ENCODE measurements at places on chromosomes 12 and 14.

DNA sequence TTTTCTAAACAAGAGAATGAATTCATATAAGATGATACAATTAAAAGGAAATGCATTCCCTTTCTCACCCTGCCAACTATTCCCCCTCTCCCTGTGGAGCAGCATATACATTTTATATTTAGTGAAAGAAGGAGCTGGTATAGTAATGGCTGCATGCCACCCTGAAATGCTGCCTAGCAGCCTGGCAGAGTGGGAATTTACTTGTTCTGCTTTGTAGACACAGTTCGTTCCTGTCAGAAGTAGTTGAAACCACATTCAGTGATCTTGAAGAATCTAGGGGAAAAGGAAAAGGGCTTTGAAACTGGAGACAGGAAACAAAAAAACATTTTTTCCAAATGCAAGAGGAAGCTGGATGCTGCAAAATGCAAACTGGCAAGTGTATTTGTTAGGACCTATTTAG, 176.0 kb upstream of the PLEKHA5 start:
- DNase-seq: no peak

DNA sequence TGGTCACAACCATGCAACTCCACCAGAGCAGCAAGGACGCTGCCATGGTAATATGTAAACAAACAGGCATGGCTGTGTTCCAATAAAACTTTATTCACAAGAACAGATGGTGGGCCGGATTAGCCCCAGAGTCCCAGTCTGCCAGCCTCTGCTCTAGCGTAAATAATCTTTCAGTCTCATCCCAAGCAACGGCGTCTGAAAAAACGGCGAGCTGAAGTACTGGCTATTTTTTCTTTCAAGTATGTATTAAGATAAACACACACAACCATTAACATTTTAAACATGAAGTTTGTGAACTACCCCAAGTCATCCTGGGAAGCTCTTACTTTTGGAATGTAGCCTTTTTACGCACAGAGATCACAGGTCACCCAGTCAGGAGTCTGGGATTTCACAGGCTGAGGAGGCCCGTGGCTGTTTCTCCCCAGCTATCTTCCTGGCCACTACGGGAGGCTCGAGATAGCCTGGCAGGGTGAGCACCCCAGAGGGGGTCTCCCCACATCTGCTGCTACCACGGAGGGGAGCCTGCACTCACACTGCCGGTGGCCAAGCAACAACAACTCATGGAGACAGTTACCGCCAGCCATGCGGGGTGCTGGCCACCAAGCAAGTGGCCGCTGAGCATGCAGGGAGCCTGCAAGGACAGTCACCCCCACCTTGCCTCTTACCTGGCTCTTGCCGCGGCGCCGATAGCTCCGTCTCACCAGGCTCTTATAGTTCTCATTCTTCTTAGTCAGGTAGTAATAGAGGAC, 124.6 kb downstream of the RFLNA start:
- DNase-seq: peak; percentile 27

- DNase-seq: no peak
Observed at GRCh38 chr12:109513051-109513450, 35.6 kb downstream of the UBE3B start.

DNA sequence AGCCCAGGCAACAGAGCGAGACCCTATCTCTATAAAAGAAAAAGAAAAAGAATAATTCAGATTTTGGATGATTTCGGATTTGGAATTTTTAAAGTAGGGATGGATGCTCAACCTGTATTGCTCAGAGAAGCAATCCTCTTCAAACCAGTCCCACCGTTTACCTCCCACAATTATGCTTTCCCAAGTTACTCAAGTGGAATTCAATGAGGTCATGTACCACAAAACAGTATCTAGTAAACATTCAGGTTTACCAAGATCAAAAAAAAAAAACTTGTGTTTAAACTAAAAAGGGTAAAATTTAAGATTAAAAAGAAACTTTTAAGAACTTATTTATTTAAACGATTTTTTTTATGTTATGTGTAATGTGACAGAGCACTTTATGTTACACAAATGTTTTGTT, 2.5 kb downstream of the KDM5A start:
- no peak for DNase-seq
